ENCODE measurements at places on chromosomes 12 and 14.
A peak's percentile ranks its signal among the peaks of the same experiment; 100 is the strongest.

DNA sequence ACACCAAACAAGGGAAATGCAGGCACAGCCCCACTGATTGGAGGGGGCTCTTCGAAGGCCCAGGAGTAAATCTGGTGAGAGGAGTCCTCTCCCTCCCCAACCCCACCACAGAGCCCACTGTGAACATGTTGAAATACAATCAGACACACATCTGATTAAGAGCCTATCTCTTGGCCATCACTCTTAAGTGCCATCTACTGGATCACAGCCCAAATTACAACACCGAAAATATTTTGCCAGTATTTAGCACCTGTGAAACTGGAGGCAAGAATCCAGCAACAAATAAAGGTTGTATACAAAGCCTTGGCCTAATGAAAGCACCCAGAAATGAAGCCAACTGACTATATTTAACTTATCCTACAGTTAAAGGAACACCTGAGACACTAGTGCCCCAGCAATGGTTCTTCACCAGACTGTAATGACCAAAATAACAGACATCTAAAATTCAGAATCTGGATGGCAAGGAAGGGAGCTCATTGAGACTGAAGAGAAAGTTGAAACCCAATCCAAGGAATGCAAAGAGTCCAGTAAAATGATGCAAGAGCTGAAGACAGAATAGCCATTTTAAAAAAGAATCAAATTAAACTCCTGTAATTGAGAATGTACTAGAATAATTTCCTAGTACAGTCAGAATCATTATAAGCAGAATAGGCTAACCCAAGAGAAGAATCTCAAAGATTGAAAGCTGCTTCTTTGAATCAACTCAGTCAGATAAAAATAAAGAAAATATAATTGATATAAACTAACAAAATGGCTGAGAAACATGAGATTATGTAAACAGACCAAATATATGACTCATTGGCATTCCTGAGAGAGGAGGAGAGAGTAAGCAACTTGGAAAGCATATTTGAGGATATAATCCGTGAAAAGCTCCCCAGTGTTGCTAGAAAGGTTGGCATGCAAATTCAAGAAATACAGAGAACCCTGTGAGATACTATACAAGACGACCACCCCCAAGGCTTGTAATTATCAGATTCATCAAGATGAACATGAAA, 1117.0 kb downstream of the FLRT2 start:
- no peaks in the 10 kb centered on the region for H3K4me1 ChIP-seq
- no peak overlapping the region for H3K27ac ChIP-seq
- no peaks in the 10 kb centered on the region for H3K27me3 ChIP-seq
- H3K4me3 ChIP-seq = no peak overlapping the region
- no peak for DNase-seq

DNA sequence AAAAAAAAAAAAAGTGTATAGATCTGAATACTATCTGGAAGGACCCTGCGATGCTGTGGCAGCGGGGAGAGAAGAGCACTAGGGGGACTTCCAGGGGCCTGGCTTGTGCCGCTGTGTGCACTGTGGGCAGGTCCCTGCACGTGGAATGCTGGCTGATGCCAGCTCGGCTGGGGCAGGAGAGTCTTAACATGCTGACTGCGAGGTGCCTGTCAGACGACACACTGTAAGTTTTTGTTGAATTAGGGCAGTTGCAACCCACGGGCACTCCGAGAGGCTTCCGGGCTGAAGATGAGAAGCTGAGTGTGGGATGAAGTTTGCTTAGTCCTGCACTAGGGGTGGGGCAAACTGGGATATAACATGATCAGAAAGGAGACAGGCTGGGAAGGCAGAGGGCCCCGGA, 10.7 kb downstream of the GLT1D1 start:
- DNase-seq = no peak
- H3K27ac ChIP-seq = no peak overlapping the region
- no peaks in the 10 kb centered on the region for H3K27me3 ChIP-seq
- H3K4me1 ChIP-seq = no peaks in the 10 kb centered on the region
- no peaks in the 10 kb centered on the region for H3K36me3 ChIP-seq

- no peak overlapping the region for H3K27ac ChIP-seq
- no peaks in the 10 kb centered on the region for H3K4me1 ChIP-seq
- no peaks in the 10 kb centered on the region for H3K27me3 ChIP-seq
- no peaks in the 10 kb centered on the region for H3K36me3 ChIP-seq
- DNase-seq = no peak
These were observed 13.8 kb upstream of the EEA1 start for GRCh38 chr12:92942905-92943304.

DNA sequence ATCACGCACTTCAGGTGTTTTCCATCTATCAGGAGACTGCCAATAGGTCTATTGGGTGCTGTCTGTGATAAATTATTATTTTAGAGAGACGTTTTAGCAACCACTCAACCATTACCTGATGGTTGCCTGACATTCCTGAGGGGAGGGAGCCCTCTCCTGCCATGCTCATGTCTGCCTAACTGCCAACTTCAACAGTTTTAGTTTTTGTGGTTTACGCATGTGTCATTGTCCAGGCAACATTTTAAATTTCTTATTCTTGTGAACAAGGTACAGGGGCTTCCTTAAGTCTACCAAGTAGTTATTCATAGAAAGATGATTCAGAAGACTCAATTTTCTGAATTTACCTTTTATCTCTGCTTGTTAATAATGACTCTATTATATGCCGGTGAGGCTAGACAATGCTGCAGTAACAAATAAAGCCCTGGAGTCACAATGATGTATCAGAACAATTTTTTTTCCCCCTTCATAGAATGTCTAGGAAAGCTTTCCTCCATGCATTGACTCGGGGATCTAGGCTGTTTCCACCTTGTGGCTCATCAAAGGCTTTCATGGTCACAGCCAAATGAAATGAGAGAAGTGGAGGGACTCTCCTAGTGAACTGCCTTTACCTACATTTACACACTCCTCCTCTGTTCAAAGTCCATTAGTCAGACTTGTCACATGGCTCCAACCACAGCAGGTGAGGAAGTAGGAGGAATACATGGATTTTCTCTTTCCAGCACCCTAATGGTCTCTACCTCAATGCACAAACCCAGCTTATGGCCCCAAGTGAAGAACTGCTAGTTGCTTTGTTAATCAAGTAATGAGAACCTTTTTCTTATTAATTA, 225.8 kb downstream of the CRADD start:
- H3K27me3 ChIP-seq = no peaks in the 10 kb centered on the region
- DNase-seq = no peak

DNA sequence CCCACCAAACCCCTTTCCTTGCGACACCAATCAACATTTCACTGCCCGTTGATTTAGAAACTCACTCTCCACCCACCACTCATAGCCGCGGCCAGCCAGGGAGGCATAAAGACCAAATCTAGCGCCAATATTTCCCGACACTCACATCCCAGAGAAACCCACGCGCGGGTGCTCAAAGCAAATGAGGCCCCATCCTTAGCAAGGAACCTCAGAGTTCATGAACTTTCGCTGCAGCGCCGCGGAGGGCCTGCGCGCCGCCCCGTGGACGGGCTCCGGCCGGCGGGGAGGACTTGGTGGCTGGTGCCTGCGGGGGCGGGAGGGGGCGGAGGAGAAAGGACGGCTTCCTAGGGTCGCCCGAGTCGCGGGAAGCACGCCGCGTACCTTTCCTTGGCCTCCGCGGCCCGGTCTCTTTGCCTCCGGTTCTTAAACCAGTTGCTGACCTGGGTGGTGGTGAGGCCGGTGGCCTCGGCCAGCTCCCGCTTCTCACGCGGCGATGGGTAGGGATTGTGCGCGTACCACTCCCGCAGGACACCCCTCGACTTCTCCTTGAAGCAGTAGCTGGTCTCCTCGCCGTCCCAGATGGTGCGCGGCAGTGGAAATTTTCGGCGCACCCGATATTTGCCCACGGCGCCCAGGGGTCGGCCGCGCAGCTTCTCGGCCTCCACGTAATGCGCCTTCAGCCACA, 886 bp downstream of the SIX1 start:
- H3K4me3 ChIP-seq = no peak overlapping the region
- peaks cover 77% of the 10 kb centered on the region for H3K27me3 ChIP-seq
- no peak for DNase-seq
- H3K27ac ChIP-seq = no peak overlapping the region

GRCh38 chr14:24828486-24828885, 194.5 kb upstream of the GZMB start:
- H3K36me3 ChIP-seq = no peaks in the 10 kb centered on the region
- H3K4me3 ChIP-seq = no peak overlapping the region
- peaks cover 12% of the 10 kb centered on the region for H3K4me1 ChIP-seq
- no peak for DNase-seq
- H3K27ac ChIP-seq = no peak overlapping the region
- no peaks in the 10 kb centered on the region for H3K27me3 ChIP-seq

- H3K36me3 ChIP-seq = no peaks in the 10 kb centered on the region
- H3K27me3 ChIP-seq = no peaks in the 10 kb centered on the region
- H3K4me1 ChIP-seq = no peaks in the 10 kb centered on the region
- DNase-seq = no peak
These were observed 621.1 kb upstream of the LRFN5 start for GRCh38 chr14:40985584-40985983.

GRCh38 chr12:109868182-109869051, 11.9 kb downstream of the GLTP start:
- peaks cover 31% of the 10 kb centered on the region for H3K4me1 ChIP-seq
- H3K27ac ChIP-seq = no peak overlapping the region
- H3K36me3 ChIP-seq = no peaks in the 10 kb centered on the region
- no peaks in the 10 kb centered on the region for H3K27me3 ChIP-seq
- H3K4me3 ChIP-seq = no peak overlapping the region

GRCh38 chr14:68741839-68742470, 50.9 kb downstream of the ZFP36L1 start:
- H3K36me3 ChIP-seq = no peaks in the 10 kb centered on the region
- no peaks in the 10 kb centered on the region for H3K4me1 ChIP-seq
- H3K27me3 ChIP-seq = no peaks in the 10 kb centered on the region
- no peak overlapping the region for H3K4me3 ChIP-seq
- DNase-seq = no peak
- H3K27ac ChIP-seq = no peak overlapping the region

DNA sequence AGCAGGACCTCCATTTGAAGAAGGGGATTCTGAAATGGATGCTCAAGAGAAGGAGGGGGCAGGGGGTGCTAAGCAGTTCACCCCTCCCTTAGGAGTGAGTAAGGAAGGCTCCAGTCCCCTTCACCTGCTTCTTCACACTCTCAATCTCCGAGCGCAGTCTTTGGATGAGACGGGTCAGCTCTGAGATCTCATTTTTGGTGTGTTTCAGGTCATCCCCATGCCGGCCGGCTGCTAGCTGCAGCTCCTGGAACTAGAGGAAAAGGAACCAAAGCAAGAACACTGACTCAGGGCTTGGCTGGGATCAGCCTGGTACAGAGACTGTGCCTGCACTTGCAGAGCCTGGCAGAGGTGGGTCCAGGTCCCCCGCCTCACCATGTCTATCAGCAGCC, 7.3 kb downstream of the KRT73 start:
- H3K4me3 ChIP-seq = no peak overlapping the region
- peaks cover 7% of the 10 kb centered on the region for H3K27me3 ChIP-seq
- no peaks in the 10 kb centered on the region for H3K4me1 ChIP-seq
- DNase-seq = no peak
- no peaks in the 10 kb centered on the region for H3K36me3 ChIP-seq
- H3K27ac ChIP-seq = no peak overlapping the region

DNA sequence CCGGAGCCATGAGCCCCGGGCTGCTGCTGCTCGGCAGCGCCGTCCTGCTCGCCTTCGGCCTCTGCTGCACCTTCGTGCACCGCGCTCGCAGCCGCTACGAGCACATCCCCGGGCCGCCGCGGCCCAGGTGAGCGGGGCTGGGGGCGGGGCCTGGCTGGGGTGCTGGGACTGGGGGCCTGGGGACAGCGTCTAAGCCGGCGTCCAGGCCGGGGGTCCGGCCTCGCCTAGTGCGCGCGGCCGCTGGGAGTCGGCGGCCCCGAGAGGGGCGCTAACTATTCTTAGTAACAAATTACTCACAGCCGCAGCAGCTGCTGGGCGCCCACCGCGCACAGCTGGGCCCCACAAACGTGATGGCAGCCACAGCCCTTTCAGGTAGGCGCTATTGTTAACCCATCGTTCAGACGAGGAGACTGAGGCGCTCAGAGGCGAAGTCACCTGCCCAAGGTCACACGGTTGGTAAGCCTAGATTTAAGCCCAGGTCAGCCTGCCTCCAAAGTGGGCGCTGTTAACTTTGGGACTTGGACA, 374 bp downstream of the CYP46A1 start:
- no peaks in the 10 kb centered on the region for H3K36me3 ChIP-seq
- H3K4me3 ChIP-seq = peak overlapping the region; percentile 77
- DNase-seq = peak; percentile 15
- peak overlapping the region; percentile 41 for H3K27ac ChIP-seq
- H3K4me1 ChIP-seq = peaks cover 14% of the 10 kb centered on the region

GRCh38 chr14:30528119-30528518, 30.8 kb upstream of the G2E3 start:
- H3K27ac ChIP-seq = no peak overlapping the region
- H3K36me3 ChIP-seq = no peaks in the 10 kb centered on the region
- no peaks in the 10 kb centered on the region for H3K4me1 ChIP-seq
- no peak overlapping the region for H3K4me3 ChIP-seq
- DNase-seq = no peak

- peaks cover 8% of the 10 kb centered on the region for H3K27me3 ChIP-seq
- DNase-seq = peak; percentile 23
- H3K4me1 ChIP-seq = peaks cover 22% of the 10 kb centered on the region
- no peak overlapping the region for H3K27ac ChIP-seq
- no peaks in the 10 kb centered on the region for H3K36me3 ChIP-seq
These were observed 1.9 kb downstream of the NGB start for GRCh38 chr14:77268989-77269600.

DNA sequence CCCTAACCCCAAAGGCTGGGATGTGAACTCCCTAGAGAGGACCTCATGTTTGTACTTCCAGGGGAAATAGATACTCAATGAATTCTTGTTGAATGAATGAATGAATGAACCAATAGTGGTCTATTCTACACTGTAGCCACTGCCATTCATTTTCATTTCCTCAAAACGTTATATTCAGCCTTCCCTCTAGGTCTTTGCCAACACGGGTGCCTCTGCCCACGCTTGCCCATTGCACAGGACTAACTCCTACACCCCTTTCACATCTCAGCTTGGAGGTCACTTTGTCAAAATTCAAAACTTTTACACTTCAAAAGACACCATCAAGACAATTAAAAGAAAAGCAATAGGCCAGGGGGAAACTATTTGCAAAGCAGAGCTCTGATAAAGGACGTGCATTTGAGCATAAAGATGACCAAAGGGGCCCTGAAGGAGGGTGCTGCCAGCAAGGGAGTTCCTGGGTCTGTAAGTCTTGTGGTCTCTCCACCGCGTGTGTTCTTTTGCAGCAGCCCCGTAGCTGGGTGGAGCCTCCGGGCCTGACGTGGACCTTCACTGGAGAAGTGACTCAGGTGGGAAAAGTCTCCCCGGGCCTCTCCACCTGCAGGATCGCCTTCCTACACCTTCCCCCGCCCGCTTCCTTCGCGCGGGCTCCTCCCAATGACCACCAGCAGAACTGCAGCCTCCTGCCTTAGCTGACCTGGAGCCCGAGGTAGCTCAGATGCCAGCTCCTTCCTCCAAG, 31.5 kb downstream of the TMEM63C start:
- H3K4me3 ChIP-seq = no peak overlapping the region
- H3K27me3 ChIP-seq = no peaks in the 10 kb centered on the region
- DNase-seq = peak; percentile 58

DNA sequence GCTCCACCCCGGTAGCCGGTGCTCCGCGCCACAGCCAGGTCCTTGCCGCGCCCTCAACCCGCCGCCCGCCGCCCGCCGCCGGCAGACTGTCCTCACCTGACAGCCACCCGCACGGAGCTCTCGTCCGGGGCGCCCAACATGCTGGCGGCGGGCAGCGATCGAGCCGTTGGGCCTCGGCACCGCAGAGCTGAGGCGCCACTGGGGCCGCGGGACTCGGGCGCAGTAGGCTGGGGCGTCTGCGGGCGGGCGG, 164 bp downstream of the KIF21A start:
- H3K27me3 ChIP-seq = no peaks in the 10 kb centered on the region
- peaks cover 21% of the 10 kb centered on the region for H3K4me1 ChIP-seq
- peak overlapping the region; percentile 90 for H3K4me3 ChIP-seq
